ENCODE measurements at places on chromosomes 5 and 9.

DNA sequence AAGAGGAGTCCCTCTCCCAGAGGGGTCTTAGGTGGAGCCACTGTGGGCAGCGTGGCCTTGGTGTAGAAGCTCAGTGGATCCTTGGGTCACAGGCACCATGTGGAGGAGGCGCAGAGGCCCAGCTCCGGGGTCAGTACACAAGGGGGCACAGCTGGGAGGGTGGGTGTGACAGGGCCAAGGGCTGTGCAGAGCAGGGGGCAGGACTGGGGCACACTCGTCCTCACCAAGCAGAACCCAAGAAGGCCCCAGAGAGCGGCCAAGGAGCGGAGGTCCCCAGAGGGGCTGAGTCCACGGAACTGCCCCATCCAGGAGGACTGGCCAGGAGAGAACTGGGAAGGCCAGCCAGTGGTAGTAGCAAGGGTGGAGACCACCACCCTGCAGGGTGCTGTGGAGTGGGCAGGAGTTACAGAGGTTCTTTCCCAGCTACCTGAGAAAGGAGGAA lies 2.5 kb upstream of the LPCAT1 start:
- DNase-seq = no peak

DNA sequence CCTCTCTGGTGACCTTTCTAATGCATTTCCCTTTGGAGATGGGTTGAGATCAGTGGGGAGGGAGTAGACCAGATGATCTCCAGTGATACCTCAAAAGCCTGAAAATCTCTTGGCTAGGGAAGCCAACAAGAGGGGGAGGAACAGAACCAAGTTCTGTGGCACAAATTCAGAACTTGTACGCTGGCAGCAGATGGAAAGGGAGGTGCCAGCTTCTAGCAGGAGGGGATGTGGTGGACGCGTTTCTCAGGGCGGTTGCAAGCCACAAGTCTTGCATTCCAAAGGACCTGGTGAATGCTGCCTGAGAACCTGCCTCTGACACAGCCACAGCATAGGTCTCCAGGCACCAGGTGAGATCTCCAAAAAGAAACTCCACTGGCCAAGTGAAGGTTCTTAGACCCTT lies 13.4 kb downstream of the SLIT3 start:
- no peak for DNase-seq

DNA sequence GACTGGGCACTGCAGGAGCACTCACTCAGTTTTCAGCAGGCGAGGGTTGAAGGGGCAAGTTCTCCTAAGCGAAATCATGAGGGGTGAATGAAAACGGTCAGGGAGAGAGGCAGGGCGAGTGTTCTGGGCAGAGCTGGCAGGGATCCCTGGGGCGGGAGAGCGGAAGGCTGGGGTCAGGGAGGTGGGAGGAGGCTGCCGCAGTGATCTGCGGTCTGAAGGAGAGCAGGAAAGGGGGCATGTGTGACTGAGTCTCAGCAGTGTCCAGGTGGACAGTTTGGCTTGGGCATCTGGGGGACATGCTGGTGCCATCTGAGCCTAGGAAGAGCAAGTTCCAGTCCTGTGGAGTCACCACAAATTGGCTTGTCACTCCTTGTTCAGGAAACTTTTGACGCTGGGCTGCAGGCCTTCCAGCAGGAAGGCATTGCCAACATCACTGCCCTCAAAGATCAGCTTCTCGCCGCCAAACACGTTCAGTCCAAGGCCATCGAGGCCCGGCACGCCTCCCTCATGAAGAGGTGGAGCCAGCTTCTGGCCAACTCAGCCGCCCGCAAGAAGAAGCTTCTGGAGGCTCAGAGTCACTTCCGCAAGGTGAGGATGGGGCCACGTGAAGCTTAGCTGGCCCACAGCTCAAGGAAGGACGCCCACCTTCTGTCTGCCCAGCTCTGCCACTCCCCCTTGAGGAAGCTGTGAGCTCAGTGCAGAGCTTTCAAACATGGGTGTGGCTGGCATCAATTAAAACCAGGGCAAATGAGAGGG lies 31.1 kb downstream of the DYNC2I2 start:
- no peak for DNase-seq

- DNase-seq = no peak
Observed at GRCh38 chr5:126438267-126438666, 15.1 kb downstream of the GRAMD2B start.

DNA sequence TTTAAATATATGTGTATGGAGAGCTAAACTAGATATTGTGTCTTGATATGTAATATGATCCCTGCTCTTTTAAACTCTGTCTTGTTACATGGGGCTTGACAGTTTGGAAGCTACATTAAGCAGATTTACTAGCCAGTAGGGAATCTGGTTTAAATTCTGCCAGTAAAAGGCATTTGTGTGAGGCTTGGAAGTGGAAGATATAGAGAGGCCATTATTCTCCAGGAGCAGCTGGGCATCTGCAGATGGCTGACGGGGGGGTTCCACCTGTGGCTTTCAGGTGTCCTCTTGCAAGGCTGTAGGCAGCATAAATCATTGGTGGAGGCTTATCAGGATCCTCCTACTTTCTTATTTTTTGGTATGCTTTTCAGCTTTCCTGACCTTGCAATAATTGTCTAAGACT lies 179.1 kb upstream of the FBXL7 start:
- no peak for DNase-seq

DNA sequence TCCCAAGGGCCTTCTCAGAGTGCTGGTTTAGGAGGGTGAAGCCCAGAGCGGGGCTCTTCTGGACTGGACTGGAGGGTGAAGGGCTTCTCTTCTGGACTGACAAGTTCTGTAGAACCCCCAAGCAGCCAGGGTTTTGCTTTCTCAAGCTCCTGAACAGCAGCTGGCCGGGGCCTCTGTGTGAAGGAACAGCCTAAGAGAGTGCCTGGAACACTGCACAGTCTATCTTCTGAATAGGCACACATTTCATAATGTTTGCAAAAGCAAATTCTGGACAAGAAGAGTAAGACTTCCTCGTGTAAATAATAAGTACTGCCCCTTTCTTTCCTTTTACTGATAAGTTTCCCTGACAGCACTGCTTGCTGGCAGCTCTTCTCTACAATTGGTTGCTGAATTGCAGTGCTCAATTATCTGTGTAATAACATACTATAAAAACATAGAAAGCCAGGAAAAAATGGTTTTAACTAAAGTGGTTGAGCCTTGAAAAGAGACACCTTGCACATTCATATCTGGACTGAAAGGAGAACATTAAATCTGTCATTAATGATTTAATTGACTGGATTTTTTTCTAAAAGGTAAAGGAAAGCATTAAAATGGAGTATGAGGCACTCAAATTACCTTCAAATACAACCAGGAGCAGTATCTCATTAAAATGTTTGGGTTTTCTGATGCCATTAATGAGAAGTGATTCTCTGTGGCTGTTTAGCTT lies 20.5 kb downstream of the MAST4 start:
- no peak for DNase-seq

DNA sequence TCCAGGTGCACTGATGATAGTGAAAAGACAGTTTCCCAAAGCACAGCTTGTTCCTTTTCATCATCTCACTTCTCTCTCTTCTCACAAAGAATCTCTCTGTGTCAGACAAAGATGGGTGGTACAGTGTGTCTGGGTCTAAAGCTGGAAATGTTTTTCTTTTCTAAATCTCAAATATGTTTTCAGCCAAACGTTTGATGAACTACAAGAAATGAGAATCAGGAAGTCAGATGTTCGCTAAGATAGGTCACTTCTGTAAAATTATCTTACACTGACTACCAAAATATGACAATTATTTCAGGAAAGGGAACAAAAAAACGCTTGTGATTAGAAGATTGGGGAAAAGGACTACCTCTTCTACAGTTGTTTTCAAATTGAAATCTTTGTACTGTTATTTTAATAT lies 708.8 kb downstream of the PTPRD start:
- no peak for DNase-seq

DNA sequence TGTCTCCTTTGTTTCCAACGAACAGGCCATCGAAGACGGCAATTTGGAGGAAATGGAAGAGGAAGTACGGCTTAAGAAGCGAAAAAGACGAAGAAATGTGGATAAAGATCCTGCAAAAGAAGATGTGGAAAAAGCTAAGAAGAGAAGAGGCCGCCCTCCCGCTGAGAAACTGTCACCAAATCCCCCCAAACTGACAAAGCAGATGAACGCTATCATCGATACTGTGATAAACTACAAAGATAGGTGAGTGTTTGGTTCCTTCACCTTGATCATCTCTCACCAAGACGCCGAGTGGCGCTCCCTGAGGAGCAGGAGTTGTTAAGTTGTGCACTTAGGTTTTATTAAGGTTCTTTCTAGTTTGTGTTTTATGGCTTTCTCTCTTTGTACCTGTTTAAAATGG lies 146.5 kb downstream of the SMARCA2 start:
- DNase-seq = no peak

DNA sequence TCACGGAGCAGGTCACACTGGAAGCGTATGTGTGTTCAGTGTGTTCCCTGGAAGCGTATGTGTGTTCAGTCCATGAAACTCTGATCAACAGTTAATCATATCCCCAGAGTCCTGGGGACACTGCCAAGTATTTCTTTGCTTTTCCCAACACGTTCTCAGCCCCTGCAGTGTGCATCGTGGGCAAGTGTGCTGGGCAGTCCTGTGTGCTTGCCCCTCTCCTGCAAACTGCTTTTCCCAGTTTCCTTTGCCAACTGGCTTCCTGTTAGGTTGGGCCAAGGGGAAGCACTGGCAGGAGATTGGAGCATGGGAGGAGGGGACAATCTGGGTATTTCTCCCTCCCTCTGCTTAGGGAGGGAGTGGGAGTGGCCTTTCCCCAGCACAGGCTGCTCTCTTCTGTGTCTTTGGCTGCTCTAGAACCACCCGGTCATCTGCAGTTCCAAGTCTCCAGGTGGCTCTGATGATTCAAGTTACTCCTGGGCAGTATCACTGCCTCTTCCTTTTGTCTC lies 36.8 kb upstream of the NEK6 start:
- DNase-seq = no peak

GRCh38 chr5:85538362-85538761 lies 1079.4 kb upstream of the COX7C start:
- no peak for DNase-seq

GRCh38 chr5:55377810-55378209 lies 70.0 kb downstream of the MTREX start:
- no peak for DNase-seq

DNA sequence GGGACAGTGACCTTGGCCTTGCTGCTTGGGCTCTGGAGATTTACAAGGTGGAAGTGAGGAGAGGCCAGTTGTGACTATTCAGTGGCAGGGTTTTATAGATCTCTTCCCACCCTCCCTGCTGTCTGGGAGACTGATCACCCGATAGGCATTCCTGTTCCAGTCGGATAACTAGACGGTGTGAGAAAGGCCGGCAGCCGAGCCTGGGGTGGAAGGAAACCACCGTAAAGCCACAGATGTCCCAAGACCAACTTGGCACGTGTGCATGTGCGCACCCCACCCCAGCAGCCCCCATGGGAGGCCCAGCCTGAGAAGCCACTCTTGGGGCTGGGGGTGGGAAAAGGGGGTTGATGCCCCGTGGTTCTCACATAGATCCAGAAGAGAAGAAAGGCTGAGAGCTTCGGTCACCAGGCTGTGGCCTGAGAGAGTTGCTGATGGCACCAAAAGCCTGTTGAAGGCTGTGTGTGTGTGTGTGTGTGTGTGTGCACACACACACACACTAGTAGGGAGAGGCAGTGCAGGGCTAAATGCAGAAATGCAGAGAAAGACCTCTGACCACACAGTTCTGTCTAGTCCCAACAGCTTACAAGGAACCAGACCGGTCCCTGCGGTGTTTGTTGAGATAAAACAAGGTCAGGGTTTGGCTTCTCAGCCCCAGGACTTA lies 225.8 kb downstream of the FANCC start:
- no peak for DNase-seq

GRCh38 chr9:82604947-82605656 lies 457.8 kb downstream of the RASEF start:
- DNase-seq = no peak

GRCh38 chr5:6452622-6453504 lies 4.2 kb downstream of the UBE2QL1 start:
- DNase-seq = no peak

DNA sequence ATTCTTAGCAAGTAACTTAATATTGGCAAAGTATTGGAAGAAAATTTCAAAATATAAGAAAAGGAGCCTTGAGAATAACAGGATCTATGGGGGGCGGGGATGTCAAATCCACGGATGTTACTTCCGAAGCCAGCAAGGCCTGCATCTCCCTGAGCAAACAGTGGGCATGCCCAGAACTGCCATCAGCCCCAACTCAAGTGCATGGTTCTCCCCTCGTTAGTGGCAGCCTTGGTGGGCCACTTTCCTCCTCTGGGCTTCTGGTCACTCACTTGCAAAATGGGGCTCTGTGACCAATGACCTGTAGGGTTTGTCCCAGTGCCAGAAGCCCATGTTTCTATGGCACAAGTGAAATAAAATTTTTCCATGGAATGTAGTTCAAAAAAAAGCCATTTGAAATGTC lies 27.2 kb upstream of the MED10 start:
- no peak for DNase-seq

DNA sequence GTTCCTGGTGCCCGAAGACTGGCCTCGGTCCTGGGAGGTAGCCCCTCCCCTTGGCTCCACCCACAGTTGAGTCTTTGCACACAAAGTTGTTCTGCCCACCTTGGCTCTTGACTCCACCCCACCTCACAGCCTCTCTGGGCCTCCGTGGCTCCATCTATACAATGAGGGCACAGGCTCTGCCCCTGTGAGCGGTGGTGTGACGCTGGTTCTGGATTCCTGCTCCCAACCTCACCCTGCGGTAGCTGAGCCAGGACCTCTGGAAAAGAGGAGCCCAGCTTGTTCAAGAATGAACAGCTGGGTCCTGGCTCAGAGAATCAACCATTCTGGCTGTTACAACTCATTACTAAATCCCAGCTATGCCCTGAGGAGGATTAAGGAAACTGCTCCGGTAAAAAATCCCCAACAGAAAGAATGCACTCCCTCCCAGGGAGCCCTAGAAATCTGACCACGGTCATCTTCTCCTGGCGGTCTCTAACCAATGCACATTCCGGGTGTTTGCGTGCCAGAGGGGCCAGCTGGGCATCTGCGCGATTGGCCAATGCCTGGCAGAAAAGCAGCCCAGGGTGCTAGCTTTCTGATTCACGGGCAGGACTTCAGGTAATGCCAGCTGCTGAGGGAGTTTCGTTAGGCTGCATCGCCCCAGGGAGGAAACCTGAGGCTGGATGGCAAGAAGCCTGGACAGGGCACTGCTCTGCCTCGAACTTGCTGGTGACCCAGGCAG lies 9.9 kb upstream of the GRHPR start:
- DNase-seq = no peak

DNA sequence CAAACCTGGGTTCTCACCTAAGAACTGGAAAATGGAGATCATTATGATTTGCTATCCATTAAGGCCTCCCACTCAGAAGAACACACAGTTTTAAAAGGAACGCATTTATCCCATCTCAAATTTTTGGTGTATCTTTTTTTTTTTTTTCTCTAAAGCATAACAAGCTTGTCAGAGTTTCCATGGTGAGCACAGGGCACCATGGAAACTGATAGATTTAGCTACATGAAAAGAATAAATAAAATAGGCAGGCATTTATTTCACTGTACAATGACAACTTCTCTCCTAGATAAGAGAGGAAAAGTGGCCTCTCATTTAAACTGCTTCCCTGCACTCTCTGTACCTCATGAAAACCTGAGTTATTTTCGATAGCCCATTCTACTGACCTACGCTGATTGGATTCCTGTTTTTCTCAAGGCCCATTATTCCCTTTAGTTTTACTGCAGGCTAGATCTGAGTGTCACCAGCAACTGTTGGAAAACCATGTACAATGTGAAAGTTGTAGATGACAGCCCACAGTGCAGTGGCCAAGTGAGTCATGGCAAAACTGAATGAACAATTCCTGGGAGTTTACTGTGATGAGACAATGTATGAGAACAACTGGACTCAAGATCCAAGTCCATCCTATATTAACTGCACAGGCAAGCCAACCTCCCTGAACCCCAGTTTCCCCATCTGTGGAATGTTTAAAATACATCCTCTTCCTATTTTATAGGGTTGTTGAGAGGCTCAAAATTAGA lies 4.3 kb upstream of the GDA start:
- no peak for DNase-seq

Data from central memory CD4-positive, alpha-beta T cell (primary cell).